ENCODE measurements at places on chromosomes 7 and 10.

DNA sequence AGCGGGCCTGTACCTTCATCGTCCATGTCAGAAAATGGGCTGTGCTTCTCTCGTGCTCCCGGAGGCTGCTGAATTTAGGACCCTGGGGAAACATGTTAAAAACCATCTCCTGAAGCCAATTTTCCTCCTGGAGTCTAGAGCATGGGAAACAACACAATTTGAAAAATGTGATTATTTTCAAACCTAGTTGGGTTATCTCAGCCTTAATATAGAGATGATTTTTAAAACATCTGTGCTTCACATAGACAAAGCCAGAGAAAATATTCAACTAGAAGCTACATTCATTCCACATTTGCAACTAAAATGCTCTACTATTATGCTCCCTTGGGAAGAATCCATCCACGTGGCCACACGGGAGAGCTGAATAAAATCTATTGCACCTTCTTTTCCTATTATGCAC, 225.9 kb upstream of the TMEM72 start:
- no peak for DNase-seq

DNA sequence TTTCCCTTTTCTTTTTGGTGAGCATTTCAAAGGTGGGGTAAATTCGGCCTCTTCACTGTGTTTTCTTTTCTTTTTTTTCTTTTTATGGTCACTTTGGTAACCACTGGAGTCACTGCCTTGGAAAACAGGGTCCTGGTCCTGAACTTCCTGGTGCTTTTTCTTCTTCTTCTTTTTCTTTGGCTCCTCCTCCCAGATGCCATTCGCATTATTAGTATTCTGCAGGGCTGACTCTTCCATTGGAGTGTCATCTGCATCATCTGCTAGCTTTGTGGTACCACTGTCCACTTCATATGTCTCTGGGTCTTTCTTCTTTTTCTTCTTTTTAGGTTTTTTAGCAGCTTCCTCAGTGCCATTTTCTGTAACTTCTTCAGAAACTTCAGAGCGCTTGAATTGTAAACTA, 10.5 kb downstream of the POLR1F start:
- no peak for DNase-seq

DNA sequence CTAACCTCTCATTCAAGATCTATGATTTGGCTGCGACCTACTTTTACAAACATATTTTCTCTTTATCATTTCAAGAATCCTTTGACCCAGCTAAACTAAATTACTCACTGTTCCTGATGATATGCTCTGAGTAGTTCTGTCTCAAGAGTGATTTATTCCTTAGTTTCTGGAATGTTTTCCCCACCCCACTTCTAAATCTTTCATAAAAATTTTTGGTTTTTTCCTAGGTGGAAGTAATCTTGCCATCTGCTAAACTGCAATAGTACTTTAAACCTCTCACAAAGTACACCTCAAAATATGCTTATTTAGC, 170.8 kb downstream of the DNAJC1 start:
- no peak for DNase-seq

GRCh38 chr7:2202901-2203765, 29.6 kb downstream of the MAD1L1 start:
- DNase-seq: no peak

DNA sequence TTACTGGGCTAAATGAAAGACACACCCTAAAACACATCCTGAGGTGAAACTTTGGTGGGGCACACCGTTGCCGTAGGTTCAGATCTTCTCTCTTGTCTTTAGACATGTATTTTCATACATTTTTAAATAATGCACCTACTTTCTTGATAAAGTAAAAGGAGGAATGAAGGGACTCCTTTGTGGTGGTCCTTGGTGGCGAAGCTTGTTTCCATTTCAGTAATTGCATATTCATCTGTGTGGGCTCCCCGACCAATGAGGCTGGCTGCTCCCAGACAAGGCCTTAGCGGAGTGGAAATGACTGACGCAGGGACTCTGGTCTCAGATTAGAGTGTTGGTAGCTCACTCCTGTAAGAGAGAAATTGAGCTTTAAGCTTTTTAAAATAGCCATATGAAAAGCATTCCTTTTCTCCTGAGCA, 815 bp downstream of the CCSER2 start:
- DNase-seq: peak; percentile 14

GRCh38 chr10:30422981-30423654, 10.9 kb upstream of the MAP3K8 start:
- DNase-seq: no peak

- no peak for DNase-seq
Observed at GRCh38 chr10:123747426-123747825, 81.3 kb downstream of the GPR26 start.

DNA sequence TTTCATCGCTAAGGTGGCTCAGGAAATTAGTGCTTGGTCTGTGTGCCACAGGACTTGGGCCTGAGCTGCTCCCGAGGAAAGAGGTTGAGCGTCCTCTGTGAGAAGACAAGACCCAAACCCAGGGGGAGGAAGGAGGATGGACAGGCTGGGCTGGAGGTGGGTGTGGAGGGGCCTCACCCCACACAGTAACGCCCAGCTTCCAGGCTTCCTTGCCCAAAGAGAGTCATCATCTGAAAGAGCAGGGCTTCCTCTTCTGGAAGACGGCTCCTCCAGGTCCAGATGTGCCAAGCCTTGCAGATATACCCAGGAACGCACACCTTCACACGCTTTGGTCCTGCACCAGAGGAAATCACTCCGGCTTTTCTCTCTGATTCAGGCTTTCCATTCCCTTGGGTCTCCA, 127.8 kb upstream of the MGMT start:
- no peak for DNase-seq

DNA sequence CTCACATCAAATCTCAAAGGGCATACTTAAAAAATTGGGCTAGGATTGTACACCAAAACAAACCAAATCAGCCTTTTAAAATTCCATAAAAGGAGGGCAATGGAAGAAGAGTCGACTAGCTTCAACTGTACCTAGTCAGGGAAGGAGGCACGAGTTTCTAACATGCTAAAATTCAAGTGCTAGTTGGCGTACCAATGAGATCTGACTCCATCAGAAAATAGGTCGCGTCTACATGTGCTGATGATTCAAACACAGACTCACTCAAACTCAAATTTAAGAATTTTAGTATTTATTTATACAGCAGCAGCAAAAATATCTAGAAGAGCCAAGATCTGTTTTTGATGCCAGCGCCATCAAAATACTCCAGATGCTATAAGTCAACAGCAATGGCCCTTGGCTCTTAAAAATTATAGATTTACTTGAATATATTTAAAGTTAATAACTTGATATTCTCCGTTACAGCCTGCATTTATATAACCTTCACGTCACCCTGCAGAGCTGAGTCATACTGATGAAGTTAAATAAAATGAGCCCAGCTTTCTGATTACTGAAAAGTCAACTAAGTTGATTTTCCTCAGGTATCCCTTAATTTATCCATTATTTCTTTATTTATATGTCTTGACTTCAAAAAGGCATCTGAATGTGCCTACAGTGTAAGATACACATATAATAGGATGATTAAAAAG, 302.1 kb upstream of the IMMP2L start:
- no peak for DNase-seq

GRCh38 chr10:55212051-55212450, 411.0 kb upstream of the PCDH15 start:
- no peak for DNase-seq

DNA sequence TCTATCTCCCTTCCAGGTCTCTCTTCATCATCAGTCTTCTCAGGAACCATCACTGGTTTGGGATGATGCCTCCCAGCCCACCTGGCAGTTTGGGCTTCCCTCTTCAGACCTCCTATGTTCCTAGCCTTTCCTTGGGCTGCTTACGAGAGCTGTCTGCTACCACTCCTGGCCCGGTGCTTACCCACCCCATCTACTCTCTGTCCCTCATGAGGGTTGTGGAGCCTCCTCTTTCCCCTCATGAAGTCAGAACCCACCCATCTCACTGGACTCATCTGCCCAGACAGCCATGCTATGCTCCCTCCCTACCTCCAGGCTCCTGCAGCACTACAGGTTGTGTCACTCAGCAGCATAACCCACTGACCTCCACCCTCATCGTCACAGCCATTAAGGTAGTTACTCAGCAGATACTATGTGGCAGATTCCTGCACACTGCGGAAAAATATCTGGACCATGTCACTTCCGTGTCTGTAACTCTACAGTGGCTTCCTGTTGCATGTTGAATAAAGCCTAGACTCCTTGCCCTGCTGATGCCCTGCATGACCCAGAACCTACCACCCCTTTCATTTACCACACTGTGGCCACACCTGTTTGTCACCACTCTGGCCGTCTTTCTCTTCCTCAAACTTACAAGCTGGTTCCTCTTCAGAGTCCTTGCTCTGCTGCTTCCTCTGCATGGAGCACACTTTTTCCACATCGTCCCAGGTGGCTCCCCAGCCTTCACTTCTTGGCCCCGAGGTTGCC, 2.0 kb downstream of the DBNL start:
- DNase-seq: no peak

DNA sequence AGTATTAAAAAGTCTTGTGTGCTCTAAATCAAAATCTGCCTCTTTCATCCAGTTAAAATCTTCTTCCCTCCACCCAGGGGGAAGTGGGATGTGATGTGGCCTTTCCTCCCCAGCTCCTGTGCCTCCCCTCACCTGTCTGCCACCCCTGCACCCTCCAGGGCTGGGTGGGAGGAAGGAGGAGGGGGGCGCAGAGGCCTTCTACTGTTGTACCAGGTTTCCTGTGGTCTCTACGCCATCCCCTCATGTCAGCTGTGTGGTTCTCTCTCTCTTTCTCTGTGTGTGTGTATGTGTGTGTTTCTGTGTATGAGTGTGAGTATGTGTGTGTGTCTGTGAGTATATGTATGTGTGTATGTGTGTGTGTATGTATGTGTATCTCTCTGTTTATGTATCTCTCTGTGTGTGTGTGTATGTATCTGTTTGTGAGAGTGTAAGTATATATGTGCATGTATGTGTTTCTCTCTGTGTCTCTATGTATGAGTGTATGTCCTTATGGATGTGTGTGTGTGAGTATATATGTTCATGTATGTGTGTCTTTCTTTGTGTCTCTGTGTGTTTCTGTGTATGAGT, 45.5 kb upstream of the C10orf71 start:
- peak; percentile 64 for DNase-seq

DNA sequence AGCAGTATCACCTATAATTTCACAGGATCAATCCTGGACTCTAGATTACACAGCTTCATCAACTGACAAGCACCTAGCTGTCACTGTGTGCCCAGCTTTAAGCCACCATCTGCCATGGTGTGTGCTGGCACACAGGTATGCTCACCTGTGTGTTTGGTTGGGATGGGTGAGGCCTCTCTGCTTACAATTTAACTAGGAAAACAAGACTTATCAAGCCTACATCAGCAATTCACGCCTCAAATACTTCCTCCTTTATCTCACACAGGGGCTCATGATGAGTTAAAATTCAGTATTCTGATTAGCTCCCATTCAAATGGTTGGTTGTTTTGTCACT, 608.2 kb downstream of the PARD3 start:
- no peak for DNase-seq

GRCh38 chr10:112797855-112798254, 152.2 kb upstream of the TCF7L2 start:
- DNase-seq: no peak
